ENCODE measurements at places on chromosomes 5 and 9.

GRCh38 chr9:37436540-37436939 is 14.0 kb downstream of the GRHPR start:
- no peak for DNase-seq

DNA sequence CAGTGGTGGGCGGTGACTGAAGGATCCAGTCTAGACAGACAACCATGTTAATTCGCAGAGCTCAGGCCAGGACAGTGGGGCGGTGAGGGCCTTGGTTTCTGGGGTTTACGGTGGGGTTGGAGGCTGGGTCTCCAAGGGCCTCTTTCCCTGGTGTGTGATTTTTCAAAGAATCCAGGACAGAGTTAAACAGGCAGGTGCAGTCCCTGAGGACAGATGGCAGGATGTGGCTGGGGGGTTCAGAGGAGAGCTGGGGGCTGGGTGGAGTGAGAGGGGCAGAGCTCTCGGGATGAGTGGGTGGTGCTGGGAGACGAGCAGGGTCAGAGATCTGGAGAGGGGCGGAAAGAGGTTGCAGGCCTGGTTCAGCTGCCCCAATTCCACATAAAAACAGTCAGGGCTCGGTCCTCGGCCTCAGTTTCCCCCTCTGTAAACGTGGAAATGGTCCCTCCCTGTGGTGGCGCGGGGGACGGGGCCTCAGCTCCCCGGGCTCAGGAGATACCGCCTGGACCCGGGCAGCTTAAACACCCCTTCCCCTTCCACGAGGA is 145.9 kb downstream of the GAPVD1 start:
- no peak for DNase-seq

DNA sequence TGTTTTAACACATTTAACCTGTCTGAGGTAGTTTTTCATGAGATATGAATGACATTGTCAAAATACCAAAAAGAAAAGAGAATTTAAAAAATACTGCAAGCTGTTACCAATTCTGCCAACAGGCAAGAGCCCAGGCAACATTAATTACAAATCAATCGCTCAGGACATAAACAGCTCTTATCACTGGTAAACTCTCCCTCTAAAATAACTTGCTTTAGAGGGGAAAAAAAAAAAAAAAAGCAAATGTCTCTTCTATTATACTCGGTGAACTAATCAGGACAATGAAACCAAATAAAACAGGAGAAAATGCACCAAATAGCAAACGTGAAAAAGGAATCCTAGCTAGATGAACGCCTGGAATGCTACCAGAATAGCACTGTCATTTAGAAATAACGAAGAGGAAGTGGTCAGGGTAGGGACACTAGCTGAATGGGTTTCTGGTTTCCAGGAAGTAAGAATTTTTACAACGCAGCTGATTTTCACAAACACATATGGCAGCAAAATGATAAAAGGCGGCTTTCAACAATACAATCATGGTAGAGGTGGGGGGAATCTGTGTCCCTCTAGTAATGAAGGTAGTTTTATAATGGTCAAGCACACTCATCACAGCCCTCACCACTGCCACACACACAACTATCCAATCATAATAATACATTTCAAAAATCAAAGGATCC is 94.9 kb downstream of the DENND1A start:
- DNase-seq, result no peak

- DNase-seq, result no peak
Observed at GRCh38 chr5:163360656-163361055, 76.7 kb upstream of the CCNG1 start.

DNA sequence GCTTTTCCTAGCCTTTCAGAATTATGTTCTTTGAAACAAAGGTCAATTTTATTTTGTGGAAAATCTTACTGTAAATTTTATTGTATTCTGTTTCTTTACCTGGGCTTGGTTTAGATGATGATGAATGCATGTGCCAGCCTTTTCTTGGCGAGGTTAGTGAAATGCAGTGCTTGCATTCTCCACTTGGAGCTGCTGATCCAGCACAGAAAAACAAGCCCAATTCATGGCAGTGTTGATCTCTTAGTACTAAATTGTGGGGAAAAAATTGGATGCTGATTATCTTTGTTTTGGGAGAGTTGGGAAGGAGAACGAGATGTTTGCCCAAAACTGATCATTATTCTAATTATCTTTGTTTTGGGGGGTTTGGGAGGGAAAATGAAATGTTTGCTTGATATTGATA is 3.7 kb downstream of the HABP4 start:
- no peak for DNase-seq

DNA sequence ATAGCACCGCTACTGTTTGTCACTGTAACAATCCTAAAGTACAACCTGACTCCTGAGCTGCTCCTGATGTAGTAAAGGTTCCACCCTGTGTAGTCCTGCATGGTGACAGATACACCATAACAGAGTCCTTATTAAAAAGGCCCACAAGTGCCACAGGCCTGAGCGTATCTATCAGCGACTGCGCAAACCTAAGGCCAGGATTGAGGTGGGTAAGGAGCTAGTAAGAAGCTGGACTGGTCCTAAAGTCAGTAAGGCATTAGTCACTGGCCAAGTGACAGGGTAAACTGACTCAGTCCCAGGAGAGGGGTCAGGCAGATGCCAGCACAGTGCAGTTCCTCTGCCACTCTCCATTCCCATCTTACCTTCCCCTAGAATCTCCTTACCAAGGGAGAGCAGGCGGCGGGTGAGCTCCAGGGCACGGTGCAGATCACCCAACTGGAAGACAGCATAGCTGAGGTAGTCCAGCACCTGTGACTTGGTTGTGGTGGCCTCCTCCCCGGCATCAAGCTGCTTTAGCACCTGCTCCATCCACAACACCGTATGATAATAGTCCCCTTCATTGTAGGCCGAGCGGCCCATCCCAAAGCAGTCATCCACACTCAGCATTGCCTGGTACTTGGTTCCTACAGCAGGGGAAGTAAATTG is 17.6 kb downstream of the P4HA2 start:
- DNase-seq, result no peak

GRCh38 chr5:172603251-172603806 is 37.7 kb upstream of the NEURL1B start:
- no peak for DNase-seq

GRCh38 chr5:113367586-113367985 is 67.2 kb downstream of the TSSK1B start:
- DNase-seq, result no peak

- DNase-seq, result no peak
Observed at GRCh38 chr5:171965745-171966144, 40.7 kb downstream of the FBXW11 start.

GRCh38 chr5:140043508-140043872 is 391 bp upstream of the NRG2 start:
- no peak for DNase-seq

DNA sequence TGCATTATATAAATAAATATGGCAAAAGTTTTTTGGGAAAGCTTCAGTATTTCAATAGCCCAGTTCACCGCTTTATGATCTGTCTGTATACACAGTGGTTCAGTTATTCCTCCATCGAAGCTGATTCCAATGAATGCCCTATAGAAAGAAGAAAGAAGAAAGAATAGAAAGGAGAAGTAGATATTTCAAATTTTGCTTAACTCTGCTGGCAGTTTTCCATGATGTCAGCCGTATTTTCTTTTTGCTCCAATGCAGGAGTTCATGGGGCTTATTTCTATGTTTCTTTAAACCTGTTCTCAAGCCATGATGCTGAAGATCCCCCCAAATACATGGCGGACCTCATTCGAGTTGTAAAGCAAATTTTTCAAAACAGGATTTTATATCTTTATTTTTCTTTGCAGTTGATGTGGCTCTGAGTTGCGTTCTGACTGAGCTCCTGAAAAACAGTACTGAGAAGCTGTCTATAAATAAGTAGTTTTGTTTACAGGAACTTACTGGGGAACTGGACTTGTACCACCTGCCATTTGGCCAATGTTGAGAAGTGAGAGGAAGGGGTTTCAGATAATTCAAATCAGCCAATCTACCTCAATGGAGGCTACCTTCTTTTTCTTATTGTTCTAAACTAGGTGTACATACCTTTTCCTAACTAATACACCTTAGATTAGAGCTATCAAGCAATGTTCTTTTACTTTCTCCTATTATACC is 418.5 kb upstream of the MEF2C start:
- no peak for DNase-seq

DNA sequence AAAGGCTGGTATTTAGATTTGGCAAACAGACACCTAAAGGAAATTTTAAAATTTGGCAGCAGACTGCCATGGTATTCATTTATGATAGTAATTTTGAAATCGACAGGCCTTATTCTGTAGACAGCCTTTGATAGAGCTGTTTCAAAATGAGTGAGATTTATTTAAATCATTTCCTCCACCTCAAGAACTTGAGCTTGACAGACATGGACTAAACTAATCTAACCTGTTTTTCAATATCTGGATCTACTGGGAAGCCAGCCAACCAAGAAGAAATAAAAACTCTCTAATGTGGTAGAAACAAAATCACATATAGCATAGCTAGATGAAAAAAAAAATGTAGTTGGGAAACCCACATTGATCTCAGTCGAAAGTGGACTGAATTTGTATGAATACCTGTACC is 56.9 kb upstream of the RASA1 start:
- DNase-seq, result no peak

DNA sequence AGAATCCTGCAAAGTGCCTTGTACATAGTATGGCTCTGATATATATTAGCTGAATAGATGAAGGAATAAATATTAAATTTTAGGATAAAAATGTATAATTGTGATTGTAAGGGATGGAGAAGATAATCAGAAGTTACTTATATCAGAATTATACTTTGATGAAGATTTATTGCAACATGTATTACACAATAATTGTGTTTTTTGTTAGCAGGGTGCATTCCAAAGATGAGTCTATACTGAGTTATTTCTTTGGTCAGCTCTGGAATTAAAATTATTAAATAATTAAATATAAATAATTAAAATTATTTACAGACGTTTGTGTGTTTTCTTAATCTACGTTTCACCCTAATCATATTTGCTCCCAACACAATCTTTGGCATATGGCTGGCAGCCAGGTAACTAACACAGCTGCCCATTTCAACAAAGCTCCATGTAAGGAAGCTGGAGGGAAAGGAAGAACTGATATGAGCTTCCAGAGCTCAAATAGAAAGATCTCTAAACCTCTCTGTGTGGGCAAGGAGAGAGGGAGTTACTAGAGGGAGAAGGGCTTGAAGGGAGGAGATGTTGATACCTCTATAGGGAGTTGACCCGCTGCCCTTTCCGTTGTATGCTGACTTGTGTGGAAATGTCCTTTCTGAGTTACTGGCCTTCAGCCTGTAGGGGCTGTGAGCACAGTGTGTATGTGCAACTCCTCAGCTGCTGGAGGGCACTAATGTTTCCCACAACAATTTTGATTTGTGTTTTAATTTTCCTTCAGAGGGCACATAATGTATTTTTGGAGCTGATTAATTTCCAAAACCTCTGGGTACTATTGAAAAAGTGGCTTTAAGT is 403.4 kb downstream of the MAN2A1 start:
- no peak for DNase-seq

DNA sequence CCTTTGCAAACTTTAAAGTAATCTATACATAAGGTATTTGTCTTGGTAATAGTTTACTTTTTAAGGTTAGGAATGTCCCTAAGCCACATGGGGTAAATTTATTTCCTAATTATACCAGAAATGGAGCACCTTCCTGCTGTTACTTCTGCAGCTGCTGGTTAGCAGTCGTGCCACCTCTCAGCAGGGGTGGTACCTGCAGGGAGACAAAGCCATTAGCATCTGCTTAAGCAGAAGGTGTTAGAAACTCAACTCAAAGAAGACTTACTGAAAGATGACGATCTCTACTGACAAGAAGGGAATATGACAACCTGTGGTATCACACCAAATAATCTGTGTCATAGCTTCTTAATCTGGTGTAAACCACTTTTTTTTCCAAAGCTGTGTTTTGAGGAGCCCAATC is 173.7 kb downstream of the BRINP1 start:
- DNase-seq, result no peak

GRCh38 chr5:144361406-144361805 is 190.7 kb downstream of the KCTD16 start:
- DNase-seq, result no peak

DNA sequence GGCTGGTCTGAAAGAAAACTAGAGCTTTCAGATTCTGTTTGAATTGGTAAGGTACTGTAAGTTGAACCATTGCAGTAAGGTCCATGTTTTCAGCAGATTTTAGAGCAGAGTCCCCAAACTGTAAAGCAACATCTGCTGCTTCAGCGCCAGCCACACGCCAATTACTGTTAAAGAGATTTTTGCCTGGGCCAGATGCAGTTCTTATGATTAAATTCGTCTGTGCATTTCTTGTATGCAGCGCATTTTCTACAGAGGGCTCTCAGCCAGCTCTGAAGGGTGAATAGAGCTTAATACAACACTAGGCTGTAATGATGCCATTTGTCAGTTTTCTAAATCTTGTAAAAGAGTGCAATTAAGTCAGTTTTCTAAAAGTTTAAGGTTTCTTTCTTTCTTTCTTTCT is 246.3 kb downstream of the COX7C start:
- DNase-seq, result no peak

DNA sequence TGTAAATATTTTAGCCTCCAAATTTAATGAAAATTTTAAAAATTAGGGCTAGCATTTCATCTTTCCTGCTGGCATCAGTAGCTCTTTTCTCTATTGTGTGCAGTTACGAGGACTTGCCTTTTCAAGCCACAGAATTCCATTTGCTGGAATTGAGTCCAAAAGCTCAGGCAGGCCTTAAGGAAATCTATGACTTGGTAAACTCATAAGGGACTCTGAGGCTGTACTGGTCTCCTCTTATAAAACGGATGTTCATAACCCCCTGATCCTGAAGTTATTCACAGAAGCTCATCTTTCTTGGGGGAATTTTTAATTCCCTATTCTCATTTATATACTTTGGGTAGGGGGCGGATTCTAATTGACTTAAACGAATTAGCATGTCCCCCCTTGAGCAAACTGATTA is 23.4 kb downstream of the ANKRA2 start:
- no peak for DNase-seq

DNA sequence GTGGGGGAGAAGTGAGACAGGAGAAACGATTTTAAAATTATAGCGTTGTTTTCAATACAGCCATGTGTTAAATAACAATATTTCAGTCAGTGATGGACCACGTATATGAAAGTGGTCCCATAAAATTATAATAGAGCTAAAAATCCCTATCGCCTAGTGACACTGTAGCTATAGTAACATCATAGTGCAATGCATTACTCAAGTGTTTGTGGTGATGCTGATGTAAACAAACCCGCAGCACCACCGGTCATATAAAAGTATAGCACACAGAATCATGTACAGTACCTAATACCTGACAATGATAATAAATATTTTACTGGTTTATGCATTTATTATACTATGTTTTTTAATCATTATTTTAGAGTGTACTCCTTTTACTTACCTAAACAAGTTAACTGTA is 407.4 kb upstream of the SEMA6A start:
- DNase-seq, result no peak

All from esophagus squamous epithelium (tissue), 5 donors.